Esophagus squamous epithelium (tissue), 5 donors: ENCODE measurements at places on chromosomes 5 and 9.

- DNase-seq, result no peak
Observed at GRCh38 chr5:82884821-82885471, 192.2 kb downstream of the TMEM167A start.

DNA sequence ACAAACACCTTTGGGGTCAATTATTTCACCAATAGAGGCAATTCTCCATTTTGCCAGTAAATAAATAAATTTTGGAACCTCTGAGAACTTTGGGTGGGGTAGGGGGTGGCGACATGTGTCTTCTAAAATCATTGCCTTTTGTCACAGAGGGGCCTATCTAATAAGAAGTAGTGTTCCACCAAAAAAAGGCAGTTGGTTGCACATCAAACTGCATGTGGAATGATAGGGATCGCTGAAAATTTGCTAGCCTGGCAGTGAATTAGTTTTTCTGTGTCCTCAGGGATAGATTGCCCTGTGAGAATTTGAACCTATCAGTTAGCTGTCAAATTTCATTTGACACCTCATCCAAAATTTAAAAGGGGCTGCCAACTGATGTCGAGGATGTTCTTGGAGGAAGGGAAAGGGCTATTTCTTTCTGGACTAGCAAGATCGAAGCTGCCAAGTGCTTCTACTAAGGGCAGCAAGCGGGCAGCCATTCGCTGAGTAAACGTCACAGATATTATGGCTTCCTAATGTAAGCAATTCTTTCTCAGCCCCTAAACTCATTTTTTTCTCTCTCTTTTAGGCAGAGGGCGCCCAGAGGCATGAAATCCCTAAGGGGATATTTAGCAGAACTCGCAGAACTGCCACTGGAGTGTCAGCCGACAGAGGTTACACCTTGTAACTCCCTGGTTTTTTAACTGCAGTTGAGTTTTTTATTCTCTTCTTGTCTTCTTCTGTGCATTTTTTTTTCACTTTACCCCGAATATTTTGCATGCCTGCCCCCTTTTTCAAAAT lies 2208.1 kb upstream of the WWC1 start:
- DNase-seq, result no peak

GRCh38 chr9:109013679-109014607 lies 644 bp upstream of the CTNNAL1 start:
- no peak for DNase-seq

DNA sequence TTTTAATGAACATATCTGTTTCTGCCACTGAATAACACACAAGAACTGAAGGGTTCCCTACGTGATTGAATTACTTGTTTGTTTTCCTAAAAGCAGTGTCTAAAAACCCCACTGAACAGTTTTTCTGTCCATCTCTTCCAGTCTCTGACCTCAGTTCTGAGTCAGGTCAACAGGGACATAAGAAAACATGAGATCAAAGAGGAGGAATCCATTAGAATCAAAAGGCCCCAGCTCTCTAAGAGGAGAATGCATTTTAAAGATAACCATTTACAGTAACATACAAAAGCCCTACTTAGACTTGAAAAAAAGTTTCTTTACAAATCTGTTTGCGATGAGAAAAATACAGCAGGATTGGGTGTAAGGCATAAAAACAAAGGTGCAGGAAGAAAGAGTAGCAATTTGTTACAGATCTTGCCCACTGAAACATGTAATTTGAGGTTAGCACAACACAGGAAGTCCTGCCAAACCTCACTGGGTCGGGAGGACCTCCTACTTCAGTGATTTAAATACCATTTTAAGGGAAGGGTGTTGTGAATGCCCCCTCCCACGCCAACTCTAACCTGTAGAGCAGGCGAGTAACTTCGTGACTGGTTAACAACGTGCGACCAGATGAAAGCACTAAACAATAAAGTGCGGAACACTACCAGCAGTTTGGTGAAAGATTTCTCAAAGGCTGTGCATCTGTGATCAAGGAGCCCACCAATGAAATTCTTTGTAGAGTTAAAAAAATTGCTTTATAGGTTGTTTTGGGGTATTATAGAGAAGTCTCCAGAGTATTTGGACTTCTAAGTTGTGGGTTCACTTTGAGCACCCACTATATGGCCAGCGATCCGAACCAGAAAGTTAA lies 1.3 kb downstream of the QSOX2 start:
- DNase-seq, result no peak

- no peak for DNase-seq
Observed at GRCh38 chr9:136416427-136416826, 6.0 kb downstream of the PMPCA start.

GRCh38 chr9:91660521-91660920 lies 236.9 kb upstream of the NFIL3 start:
- DNase-seq, result no peak

GRCh38 chr9:114480746-114481435 lies 24.4 kb downstream of the WHRN start:
- no peak for DNase-seq

- DNase-seq, result no peak
Observed at GRCh38 chr5:86557920-86558319, 59.8 kb upstream of the COX7C start.

DNA sequence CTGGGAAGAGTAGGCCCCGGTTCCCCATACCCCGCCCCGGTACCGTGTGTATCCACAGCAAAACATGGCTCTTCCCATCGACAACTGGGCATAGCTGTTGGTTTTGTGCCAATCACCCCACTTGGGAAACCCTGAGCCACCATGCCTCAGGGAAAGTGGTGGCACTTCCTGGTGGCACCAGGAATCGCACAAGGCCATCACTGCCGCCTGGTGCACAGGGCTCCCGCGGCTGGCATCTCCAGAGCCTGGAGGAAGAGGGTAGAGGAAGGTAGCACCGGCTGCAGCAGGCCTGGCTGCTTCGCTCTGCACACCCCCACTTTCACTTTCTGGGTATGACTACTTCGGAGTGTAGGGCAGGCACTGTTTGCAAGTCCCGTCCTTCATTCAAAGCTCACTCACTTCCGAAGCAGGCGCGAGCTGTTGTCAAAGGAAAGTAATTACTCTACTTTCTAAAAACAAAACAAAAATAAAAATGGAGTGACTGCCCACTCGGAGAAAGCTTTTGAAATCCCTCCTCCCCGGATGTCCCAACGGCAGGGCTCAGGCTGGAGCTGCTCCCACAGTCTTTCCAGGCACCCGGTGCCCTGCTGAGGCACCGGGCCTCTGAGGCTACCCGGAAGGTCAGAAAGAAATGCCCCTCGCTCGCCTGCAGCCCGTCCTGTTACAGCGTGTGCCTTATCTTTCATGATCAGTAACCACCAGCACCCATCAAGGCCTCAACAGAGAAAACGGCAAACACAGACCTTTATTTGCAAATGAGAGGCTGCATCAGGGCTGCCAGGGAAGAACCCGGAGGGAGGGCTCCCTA lies 2.0 kb downstream of the BRD3 start:
- DNase-seq, result no peak
